Peyer's patch (tissue), 4 donors: ENCODE measurements at places on chromosomes 16 and 17.

- H3K36me3 ChIP-seq: no peaks in the 10 kb centered on the region
- DNase-seq: no peak
- H3K27me3 ChIP-seq: no peaks in the 10 kb centered on the region
- H3K27ac ChIP-seq: no peak overlapping the region
- no peak overlapping the region for H3K4me3 ChIP-seq
- H3K4me1 ChIP-seq: no peaks in the 10 kb centered on the region
Observed at GRCh38 chr17:13403982-13404946, 197.5 kb downstream of the HS3ST3A1 start.

GRCh38 chr16:2532494-2533141 lies 1.4 kb upstream of the CEMP1 start:
- H3K4me1 ChIP-seq: peaks cover 20% of the 10 kb centered on the region
- H3K27me3 ChIP-seq: no peaks in the 10 kb centered on the region
- DNase-seq: peak; percentile 89
- H3K4me3 ChIP-seq: peak overlapping the region; percentile 68
- peak overlapping the region; percentile 97 for H3K27ac ChIP-seq

GRCh38 chr17:29613352-29613837 lies 9.3 kb downstream of the CORO6 start:
- peaks cover 50% of the 10 kb centered on the region for H3K4me1 ChIP-seq
- H3K4me3 ChIP-seq: peak overlapping the region; percentile 46
- H3K27ac ChIP-seq: no peak overlapping the region
- H3K36me3 ChIP-seq: no peaks in the 10 kb centered on the region

GRCh38 chr16:61581417-61582046 lies 454.7 kb downstream of the CDH8 start:
- no peaks in the 10 kb centered on the region for H3K27me3 ChIP-seq
- H3K36me3 ChIP-seq: no peaks in the 10 kb centered on the region
- H3K27ac ChIP-seq: no peak overlapping the region
- DNase-seq: no peak

DNA sequence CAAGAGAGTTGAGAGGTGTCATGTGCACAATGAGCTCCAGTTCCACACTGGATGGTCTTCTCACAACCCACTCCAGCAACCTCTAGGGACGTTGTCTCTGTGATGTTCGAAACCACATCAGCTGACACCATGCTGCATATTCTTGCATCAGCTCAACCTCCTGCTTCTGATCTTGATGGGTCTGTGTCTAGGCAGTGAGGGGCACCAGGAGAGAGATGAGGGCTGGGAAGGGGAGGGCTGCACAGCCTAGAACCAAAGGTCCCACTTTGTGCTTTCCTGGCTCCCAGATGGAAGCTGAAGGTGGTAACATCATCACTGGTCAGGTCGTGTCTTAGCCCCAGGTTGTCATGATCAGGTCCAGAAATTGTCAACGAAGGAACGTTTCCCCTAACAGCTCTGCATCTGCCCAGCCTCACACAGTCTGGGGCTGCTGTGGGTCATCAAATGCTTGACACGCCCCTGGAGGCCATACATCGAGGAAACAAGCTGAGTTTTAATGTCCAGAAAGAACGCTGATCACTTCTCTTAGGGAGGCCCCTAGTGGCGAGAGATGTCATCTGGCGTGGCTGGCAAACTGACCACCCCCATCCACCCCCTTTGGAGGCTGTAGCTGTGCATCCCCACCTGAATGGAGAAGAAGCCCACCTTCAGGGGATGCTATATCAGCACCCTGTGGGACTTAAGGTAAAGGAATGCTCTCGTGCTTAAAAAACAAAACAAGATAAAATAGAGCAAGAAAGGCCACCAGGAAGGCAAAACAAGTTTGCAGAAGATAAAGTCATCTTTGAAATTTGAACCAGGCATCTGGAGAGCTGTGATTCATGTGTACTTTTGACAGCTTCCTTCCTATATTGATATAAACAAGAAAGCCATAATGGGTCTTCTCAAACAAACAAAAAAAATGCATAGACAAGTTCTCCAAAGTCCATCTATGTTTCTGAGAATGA lies 58.3 kb downstream of the WIPI1 start:
- no peaks in the 10 kb centered on the region for H3K4me1 ChIP-seq
- DNase-seq: peak; percentile 65
- no peaks in the 10 kb centered on the region for H3K36me3 ChIP-seq
- H3K27me3 ChIP-seq: no peaks in the 10 kb centered on the region
- H3K27ac ChIP-seq: no peak overlapping the region

DNA sequence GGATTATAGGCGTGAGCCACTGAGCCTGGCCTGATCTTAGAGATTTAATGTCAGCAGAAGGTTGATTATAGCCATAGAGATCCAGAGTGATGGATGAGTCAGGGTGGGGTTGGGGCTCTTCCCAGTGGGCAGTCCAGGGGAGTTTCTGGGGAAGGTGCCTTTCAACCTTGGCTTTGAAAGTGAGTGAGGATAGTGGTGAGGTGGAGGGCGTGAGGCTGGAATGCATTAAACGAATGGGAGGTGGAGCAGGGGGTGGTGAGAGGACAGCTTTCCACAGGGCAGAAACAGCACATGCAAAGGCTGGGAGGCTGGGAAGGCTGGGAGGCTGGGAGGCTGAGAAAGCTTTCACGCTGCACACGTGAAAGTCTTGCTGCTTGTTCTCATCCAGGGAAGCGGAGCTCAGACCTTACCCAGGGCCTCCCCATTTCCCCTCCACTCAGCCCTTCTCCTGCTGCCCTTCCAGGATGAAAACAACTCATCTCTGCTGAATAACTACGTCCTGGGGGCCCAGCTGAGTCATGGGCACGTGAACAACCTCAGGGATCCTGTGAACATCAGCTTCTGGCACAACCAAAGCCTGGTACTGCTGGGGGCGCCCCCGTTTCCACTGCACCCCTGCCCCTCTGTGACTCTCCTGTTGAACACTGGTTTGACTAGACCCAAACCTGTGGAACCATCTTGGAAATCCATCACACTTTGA lies 22.3 kb downstream of the ADGRG5 start:
- no peak for DNase-seq
- no peaks in the 10 kb centered on the region for H3K36me3 ChIP-seq
- no peak overlapping the region for H3K27ac ChIP-seq
- H3K27me3 ChIP-seq: no peaks in the 10 kb centered on the region
- no peaks in the 10 kb centered on the region for H3K4me1 ChIP-seq
- no peak overlapping the region for H3K4me3 ChIP-seq

GRCh38 chr17:82963104-82963950 lies 116.1 kb upstream of the METRNL start:
- H3K27ac ChIP-seq: no peak overlapping the region
- no peaks in the 10 kb centered on the region for H3K27me3 ChIP-seq
- H3K4me1 ChIP-seq: no peaks in the 10 kb centered on the region
- DNase-seq: peak; percentile 77
- H3K4me3 ChIP-seq: no peak overlapping the region
- H3K36me3 ChIP-seq: no peaks in the 10 kb centered on the region

- H3K36me3 ChIP-seq: no peaks in the 10 kb centered on the region
- DNase-seq: peak; percentile 76
- no peaks in the 10 kb centered on the region for H3K27me3 ChIP-seq
- H3K4me1 ChIP-seq: no peaks in the 10 kb centered on the region
- H3K27ac ChIP-seq: no peak overlapping the region
- no peak overlapping the region for H3K4me3 ChIP-seq
Observed at GRCh38 chr16:85479972-85480726, 133.0 kb upstream of the GSE1 start.

- H3K27me3 ChIP-seq: no peaks in the 10 kb centered on the region
- H3K27ac ChIP-seq: no peak overlapping the region
- no peak for DNase-seq
- H3K4me1 ChIP-seq: no peaks in the 10 kb centered on the region
- no peak overlapping the region for H3K4me3 ChIP-seq
Observed at GRCh38 chr17:5410594-5411272, 8.7 kb downstream of the NUP88 start.

- no peaks in the 10 kb centered on the region for H3K36me3 ChIP-seq
- H3K4me1 ChIP-seq: no peaks in the 10 kb centered on the region
- H3K4me3 ChIP-seq: no peak overlapping the region
- no peaks in the 10 kb centered on the region for H3K27me3 ChIP-seq
- H3K27ac ChIP-seq: no peak overlapping the region
Observed at GRCh38 chr17:75244133-75244866, 17.1 kb downstream of the GGA3 start.

DNA sequence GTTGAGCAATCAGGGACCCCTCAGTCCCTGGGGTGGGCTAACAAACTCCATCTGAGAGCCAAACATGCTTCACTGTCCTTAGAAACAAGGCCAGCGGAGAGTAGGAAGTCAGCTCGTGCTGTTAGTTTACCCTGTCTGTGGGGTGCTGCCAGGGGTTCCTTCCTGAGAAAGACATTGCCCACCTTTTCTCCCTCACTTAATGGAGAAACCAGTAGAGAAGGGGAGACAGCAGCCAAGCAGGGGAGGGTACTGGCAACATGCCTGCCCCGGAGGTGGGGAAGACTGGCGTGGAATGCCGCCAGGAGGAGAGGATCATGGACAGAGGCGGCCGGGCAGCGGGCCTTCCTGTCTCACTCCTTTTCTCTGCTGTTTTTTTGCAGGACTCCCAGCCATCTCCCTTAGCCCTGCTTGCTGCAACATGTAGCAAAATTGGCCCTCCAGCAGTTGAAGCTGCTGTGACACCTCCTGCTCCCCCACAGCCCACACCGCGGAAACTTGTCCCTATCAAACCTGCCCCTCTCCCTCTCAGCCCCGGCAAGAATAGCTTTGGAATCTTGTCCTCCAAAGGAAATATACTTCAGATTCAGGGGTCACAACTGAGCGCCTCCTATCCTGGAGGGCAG lies 19.9 kb downstream of the SP2 start:
- no peaks in the 10 kb centered on the region for H3K4me1 ChIP-seq
- H3K27me3 ChIP-seq: no peaks in the 10 kb centered on the region
- DNase-seq: no peak
- no peak overlapping the region for H3K4me3 ChIP-seq
- H3K27ac ChIP-seq: no peak overlapping the region

DNA sequence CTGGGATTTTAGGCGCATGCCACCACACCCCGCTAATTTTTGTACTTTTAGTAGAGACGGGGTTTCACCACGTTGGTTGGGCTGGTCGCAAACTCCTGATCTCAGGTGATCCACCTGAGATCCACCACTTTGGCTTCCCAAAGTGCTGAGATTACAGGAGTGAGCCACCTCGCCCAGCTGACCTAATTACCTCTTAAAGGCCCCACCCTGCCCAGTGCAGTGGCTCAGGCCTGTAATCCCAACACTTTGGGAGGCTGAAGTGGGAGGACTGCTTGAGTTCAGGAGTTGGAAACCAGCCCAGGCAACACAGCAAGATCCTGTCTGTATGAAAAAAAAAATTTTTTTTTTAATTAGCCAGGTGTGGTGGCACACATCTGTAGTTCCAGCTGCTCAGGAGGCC lies 2.9 kb upstream of the COASY start:
- no peaks in the 10 kb centered on the region for H3K36me3 ChIP-seq
- no peak overlapping the region for H3K27ac ChIP-seq
- no peaks in the 10 kb centered on the region for H3K27me3 ChIP-seq
- no peak overlapping the region for H3K4me3 ChIP-seq
- peaks cover 22% of the 10 kb centered on the region for H3K4me1 ChIP-seq

GRCh38 chr16:52597073-52597771 lies 50.3 kb upstream of the TOX3 start:
- no peak overlapping the region for H3K27ac ChIP-seq
- no peak for DNase-seq
- H3K4me1 ChIP-seq: no peaks in the 10 kb centered on the region
- H3K36me3 ChIP-seq: no peaks in the 10 kb centered on the region

- no peaks in the 10 kb centered on the region for H3K4me1 ChIP-seq
- no peaks in the 10 kb centered on the region for H3K36me3 ChIP-seq
- no peak overlapping the region for H3K4me3 ChIP-seq
- no peaks in the 10 kb centered on the region for H3K27me3 ChIP-seq
- peak; percentile 72 for DNase-seq
Observed at GRCh38 chr16:69848637-69849545, 86.8 kb downstream of the WWP2 start.

DNA sequence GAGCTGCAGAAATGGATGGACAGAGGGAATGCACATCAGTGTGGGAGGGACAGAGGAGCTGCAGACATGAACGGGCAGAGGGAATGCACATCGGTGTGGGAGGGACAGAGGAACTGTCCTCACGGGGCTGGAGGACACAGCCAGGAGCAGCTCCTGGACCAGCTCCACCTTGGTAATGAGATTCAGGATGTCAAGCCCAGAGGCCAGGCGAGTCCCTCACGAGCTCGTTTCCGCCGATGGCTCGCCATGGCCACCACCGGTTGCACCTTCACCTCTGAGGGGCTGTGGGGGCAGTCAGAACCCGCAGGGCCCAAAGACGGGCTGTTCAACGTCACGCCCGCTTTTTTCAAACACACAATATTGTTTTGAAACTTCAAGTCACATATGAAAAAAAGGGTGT lies 56.2 kb downstream of the RPH3AL start:
- no peak overlapping the region for H3K27ac ChIP-seq
- no peak for DNase-seq
- H3K4me3 ChIP-seq: no peak overlapping the region

DNA sequence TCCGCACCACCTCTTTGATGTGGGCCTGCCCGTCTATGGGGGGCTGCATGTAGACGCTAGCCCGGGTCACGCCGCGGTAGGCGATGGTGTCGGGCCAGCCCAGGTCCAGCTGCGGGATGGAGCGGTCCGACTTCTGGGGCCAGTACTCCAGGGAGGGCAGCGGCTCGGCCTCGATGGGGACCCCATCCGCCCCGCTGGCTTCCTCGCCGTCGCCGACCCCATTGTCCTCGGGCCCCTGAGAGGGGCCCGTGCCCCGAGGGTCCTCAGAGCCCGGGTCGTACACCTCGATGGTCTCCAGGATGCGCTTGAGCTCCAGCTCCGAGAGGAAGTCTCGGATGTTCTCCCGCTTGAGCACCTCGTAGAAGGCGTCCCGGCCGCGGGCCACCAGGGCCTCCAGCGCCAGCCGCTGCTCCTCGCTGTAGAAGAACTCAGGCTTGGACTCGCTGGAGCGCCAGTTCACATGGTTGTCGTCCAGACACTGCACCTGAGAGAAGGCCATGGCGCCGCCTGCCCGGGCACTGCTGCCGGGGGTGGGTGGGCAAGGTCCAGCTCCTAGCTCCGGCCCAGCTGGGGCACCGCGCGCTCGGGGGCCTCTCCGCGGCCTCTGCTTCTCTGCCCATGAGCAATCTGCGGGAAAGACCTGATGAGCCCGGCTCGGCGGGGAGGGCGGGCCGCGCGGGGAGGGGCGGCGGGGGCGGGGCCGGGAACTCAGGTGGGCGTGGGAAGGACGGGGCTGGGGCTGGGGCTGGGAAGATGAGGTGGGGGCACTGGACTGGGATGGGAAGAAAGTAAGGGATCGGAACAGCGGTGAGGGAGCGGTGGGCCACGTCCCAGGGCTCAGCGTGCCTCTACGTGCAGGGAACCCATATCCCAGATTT lies 782 bp downstream of the FAM83G start:
- H3K27ac ChIP-seq: peak overlapping the region; percentile 86
- no peaks in the 10 kb centered on the region for H3K27me3 ChIP-seq
- H3K36me3 ChIP-seq: no peaks in the 10 kb centered on the region
- peak overlapping the region; percentile 87 for H3K4me3 ChIP-seq
- no peaks in the 10 kb centered on the region for H3K4me1 ChIP-seq
- peak; percentile 68 for DNase-seq

- H3K4me1 ChIP-seq: no peaks in the 10 kb centered on the region
- H3K36me3 ChIP-seq: no peaks in the 10 kb centered on the region
- H3K27me3 ChIP-seq: no peaks in the 10 kb centered on the region
- no peak overlapping the region for H3K4me3 ChIP-seq
- no peak overlapping the region for H3K27ac ChIP-seq
Observed at GRCh38 chr17:68328676-68329075, 37.4 kb downstream of the ARSG start.
